ENCODE measurements at places on chromosomes 6 and 20.

DNA sequence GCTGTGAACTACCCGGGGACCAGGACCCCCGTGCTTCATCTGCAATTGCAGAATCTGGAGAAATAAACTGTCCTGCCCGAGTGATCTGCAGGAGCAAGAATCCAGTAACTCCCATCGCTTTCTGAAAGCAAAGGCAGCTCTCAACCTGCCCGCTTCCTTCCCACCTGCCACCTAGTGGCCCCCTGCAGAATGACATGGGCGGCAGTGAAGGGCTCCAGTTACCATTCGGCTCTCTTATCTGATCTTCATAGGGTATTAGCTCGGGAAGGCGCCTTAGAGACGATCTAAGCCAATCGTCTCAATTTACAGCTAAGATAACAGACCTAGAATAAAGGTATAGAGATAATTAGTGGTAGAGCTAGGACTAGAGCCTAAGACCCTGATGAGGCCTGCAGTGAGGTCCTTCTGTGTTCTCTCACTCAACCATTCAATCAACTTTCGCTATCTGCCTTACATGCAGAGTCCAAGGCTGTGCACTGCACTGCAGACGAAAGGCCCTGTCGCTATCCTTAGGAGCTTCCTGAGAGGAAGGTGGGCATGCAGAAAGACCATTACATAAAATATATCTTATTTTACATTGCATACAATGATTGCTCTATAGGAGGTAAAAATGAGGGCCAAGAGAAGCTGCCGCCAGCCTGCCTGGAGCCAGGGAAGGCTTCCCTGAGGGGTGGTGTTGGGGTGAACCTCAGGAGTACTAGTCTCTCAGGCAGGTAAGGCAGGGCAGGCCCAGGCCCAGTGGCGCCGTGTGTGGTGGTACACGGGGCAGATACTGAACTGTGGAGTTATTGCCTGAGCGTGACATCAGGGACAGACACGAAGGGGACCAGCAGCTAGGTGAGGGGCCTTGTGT lies 7.1 kb upstream of the PSMG4 start:
- DNase-seq: peak; percentile 91

- no peak for DNase-seq
Observed at GRCh38 chr6:114564302-114564933, 221.6 kb upstream of the HS3ST5 start.

- no peak for DNase-seq
Observed at GRCh38 chr6:43123461-43124314, 47.4 kb upstream of the SRF start.

- no peak for DNase-seq
Observed at GRCh38 chr6:45116714-45117410, 211.3 kb upstream of the RUNX2 start.

DNA sequence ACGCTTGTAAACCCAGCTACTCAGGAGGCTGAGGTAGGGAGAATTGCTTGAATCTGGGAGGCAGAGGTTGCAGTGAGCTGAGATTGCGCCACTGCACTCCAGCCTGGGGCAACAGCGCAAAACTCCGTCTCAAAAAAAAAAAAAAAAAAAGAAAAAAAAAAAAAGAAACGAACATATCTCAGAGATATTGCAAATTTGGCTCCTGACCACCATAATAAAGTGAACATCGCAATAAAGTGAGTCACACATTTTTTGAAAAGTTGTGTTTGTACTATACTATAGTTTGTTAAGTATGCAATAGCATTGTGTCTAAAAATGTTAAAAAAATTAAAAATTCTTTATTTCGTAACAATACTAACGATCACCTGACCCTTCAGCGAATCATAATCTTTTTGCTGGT lies 13.3 kb downstream of the RSPH9 start:
- no peak for DNase-seq

DNA sequence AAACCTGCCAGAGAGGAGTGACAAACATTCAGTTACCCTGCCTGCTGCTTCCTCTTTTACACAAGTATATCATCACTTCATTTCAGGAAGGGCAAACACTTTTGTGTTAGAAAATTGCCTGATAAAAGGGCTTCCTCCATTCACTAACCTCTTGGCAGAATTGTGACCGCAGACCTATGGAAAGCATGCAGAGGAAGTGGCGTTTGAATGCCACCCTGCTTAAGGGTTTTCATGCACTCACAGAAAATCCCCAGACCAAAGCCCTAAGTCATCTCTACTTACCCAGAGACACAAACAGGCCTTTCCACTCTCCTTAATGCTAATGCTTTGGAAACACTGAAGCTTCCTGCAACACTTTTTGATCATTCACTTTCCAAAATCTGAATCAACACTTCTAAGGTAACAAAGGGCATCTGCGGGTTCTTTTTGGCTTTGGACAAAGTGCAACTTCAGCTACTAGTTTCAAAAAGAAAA lies 22.1 kb upstream of the RALGAPA2 start:
- DNase-seq: no peak

DNA sequence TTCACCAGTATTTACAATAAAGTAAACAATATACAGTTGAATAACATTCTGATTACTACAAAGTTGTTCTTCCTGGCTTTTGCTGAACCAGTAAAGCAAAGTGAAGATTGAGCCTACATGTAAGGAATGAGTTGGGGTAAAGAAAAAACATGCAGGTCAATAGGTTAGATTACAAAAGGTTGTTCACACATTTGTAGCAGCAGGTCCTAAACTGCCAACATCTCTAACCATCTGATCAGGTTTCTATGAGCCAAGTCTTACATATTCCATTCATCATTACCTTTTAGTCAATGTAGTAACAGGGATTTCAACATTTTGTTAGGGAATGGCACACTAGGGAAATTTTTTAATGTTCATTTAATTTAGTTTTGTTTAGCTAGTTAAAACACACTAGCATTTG lies 9.3 kb upstream of the CALHM6 start:
- no peak for DNase-seq

- no peak for DNase-seq
Observed at GRCh38 chr6:132471787-132472186, 41.1 kb downstream of the STX7 start.

GRCh38 chr6:21777846-21778245 lies 184.3 kb downstream of the SOX4 start:
- no peak for DNase-seq

DNA sequence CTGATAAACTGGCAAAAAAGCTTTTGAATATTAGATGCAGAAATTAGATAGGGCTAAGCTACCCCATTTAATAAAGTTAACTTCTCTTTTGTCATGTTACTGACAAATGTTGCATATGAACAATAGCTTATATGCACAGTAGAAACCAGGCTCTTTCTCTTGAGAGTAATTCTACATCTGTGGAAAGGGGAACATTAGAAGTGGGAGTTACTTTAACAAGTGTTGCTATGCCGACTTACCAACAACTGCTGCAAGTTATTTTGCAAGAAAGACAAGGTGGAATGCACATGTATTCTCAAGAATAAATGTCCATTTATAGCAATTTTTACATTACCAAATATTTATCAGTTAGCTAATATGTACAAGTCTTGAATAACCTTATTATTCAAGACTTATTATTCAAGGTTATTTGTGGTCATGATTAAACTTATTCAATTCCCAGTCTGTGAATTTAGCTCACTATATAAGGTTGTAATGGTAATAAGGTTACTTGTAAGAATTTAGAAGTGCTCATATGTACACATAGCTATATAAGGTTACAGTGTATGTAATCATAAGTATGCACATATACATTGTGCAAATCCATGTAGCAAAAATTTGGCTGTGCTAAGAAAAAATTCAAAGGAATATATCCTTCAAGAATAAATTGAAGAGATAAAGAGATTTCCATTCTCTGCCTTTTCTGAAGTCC lies 38.3 kb downstream of the ADGRG6 start:
- DNase-seq: no peak

DNA sequence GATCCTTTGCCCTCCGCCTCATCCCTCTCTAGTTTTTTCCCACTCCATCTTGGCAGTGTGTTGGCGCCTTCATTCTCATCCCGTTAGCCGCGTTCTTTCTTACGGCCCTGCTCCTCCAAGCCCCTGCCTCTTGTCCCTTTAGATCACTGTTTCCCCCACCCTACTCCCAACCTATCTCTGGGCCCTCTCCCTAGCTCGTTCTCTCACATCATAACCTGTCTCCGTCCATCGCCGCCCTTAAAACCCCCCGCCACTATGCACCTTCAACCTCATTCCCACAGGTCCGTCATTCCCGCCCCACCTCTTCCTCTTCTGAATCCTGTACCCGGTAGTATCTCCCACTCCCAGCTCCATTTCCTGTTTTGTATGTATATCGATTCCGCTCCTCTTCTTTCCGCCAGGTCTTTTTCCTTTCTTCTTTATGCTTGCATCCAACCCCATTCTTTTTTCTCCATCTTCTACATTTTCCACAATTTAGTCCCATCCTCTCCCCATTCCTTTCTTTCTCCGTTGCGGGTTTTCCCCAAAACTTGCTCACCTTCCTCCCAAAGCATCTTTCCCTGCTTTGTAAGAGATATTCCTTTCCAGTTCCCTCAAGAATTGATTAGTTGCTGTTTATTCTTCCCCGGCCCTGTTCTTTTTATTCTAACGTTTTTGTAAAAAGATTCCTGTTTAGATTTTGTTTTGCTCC lies 671 bp downstream of the EFHC1 start:
- no peak for DNase-seq

GRCh38 chr6:128712898-128713297 lies 170.0 kb upstream of the LAMA2 start:
- no peak for DNase-seq

DNA sequence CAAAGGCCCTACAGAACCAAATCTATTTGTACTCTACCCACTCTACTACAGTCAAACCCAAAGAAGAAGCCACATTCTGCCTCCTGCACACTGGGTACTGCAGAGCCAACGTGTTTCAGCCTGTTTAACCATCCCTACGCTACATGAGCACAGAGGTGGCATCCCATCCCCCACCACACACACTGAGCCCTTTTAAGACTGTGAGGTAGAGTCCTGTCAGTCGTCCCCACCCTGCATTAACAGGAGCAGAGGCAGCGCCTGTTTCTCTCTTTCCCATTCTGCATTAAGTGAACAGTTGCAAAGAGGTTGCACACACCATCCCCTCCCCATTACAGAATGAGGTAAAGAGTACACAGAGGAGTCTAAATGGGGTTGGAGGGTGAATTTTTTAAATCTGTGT lies 5.2 kb upstream of the RSPH4A start:
- DNase-seq: no peak

- DNase-seq: peak; percentile 46
Observed at GRCh38 chr6:109008537-109009235, 86.0 kb downstream of the SESN1 start.

DNA sequence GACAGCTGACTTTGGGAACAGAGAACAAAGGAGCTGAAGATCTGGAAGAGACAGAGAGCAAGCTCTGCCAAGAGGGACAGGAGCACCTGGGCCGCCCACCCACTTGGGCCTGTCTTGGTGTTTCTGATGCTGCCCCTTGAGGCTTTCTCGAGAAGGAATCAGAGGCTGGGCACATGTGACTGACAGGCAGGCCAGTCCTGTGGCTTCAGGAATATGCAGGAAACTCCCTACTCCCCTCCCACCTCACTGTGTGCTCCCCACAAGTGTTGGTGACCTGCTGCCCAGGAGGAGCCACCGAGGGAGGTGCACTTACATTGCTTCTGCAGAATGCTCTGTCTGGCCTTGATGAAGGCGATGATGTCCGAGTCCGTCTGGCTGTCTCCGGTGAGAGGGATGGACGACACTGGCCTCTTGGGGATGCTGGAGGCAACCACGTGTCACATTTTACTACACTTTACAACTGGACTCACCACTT lies 20.9 kb upstream of the KCNK16 start:
- DNase-seq: no peak

DNA sequence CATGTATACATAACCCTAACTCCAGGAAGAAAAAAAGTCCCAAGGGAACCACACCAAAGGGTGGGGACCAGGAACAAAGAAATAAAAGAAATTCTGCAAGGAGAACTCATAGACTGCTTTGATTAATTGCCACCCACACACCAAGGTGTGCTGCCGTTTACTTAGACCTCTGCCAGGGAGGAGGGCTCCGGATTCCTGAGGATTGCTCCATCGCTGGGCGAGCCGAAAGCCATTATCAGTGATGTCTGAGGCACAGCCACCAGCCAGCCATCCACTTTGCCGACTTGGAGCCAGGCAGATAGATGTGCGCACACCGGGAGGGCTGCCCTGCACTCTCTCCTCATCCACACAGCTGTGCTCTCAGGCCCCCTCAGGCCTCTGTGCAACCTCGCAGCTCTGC lies 272.7 kb upstream of the FOXQ1 start:
- no peak for DNase-seq

DNA sequence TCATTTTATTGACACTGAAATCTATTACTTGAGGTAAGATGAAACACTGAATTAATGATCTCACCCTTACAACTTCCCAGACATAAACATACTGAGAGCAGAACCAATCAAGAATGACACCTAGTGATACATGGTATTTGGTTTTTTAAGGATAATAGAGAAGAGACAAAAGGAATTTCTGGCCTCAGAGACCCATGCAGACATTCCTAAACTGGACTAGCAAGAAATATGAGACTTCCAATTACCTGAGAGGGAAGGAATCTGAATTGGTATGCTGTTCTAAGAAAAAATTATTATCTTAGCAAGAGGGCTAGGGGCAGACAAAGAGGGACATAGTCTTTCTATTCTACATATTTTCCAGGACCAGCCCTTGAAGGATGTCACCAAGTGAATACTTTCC lies 141.1 kb downstream of the BMP5 start:
- DNase-seq: no peak

- no peak for DNase-seq
Observed at GRCh38 chr6:11410539-11411307, 126.8 kb upstream of the TMEM170B start.

DNA sequence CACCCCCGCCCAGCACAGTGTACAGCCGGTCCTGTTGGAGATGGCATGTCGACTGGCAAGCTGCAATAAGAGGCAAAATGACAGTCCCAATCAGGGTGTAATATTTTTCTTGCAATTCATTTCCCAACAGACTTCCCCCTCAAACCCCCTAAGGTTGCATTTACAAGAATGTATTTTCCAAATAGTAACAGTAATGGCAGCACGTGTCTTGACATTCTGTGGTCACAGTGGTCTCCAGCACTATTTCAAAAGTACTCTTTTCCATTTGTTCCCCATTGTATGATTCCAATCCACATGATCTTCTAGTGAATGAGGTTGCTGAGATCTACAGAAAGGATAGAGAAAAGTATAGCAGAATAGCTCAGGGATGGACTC lies 97.8 kb upstream of the CARMIL1 start:
- DNase-seq: no peak

- no peak for DNase-seq
Observed at GRCh38 chr6:108653949-108654348, 93.2 kb downstream of the FOXO3 start.

DNA sequence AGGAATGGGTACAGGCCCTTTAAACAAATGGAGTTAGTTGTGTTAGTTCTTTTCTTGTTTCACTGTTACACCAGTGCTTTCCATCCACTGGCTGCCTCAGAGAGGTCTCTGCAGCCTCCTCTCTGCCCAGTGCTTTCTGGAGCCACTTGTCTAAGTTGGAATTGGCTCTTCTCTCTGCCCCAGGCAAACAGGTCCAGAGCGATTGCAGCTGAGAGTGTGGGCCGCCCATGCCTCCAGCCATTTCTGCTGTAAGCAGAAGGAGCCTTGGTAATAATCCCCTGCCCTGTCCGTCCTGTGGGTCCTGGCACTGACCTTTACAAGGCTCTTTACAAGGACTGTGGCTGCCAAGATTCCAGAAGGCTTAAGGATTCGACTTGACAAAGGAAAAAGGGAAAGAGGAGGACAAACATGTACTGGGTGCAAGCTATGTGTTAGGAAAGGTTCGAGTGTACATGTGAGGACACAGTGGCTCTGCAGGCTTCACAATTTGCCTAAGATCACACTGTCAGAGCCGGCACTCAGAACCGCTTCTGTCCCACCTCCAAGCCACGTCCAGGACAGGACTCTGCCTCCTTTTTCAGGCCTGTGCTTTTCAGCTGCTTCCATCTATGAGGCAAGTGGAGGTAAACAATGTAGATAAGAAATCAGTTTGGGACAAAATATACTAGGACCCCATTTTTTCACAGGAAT lies 88.5 kb downstream of the POPDC3 start:
- no peak for DNase-seq
